Activated naive CD8-positive, alpha-beta T cell treated with anti-CD3 and anti-CD28 coated beads, Interleukin-2, amount 10 ng/mL, durations not matched to agents 7 days and 5 days (primary cell): ENCODE measurements at places on chromosomes 4 and X. TPM values are rescaled to one million over a fixed set of nuclear protein-coding genes. Genes with fewer than 3 reads are reported as not detected.

DNA sequence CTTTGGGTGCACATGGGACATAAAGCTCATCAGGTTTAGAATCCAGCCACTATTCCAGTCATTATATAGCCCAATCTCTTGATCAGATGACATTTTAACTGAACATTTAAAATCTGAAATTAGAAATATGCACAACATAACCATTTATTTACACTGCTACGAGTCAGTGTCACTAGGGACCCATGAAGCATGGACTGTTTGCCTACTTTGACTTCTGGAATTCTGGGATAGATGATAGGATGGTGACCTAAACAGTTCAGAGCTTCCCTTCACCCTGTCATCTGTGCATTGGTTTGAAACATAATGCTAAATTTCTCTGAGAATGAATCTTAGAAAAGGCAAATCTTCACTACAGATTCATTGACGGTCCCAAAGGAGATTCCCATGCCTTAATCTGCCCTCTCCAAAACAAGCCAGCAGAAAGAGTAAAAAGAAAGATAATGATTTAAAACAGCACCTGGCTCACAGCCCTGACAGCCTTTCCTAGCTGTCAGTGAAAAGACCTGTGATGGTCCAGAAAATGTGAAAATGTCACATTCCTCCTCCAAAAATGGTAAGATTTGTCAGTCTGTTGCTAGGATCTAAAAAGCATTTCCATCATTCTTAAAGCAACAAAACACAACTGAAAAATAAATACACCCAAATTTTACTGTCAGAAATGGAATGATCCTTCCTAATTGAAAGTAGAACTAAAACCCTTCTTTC lies 18.9 kb upstream of the HERC3 start:
- H3K36me3 ChIP-seq = no peaks in the 10 kb centered on the region
- no peaks in the 10 kb centered on the region for H3K4me1 ChIP-seq
- no peak overlapping the region for H3K4me3 ChIP-seq
- peaks cover 5% of the 10 kb centered on the region for H3K27me3 ChIP-seq

- DNase-seq = no peak
- no peaks in the 10 kb centered on the region for H3K36me3 ChIP-seq
- no peaks in the 10 kb centered on the region for H3K4me1 ChIP-seq
Measured at GRCh38 chr4:8182858-8183725, 16.0 kb upstream of the SH3TC1 start.

- peaks cover 6% of the 10 kb centered on the region for H3K27me3 ChIP-seq
- no peak overlapping the region for H3K4me3 ChIP-seq
- no peak for DNase-seq
- peaks cover 23% of the 10 kb centered on the region for H3K4me1 ChIP-seq
Measured at GRCh38 chr4:40575846-40576245, 53.8 kb downstream of the RBM47 start.

GRCh38 chrX:20374450-20374849 lies 107.7 kb upstream of the RPS6KA3 start:
- no peaks in the 10 kb centered on the region for H3K36me3 ChIP-seq
- H3K27ac ChIP-seq = no peak overlapping the region
- H3K27me3 ChIP-seq = no peaks in the 10 kb centered on the region
- no peak for DNase-seq

DNA sequence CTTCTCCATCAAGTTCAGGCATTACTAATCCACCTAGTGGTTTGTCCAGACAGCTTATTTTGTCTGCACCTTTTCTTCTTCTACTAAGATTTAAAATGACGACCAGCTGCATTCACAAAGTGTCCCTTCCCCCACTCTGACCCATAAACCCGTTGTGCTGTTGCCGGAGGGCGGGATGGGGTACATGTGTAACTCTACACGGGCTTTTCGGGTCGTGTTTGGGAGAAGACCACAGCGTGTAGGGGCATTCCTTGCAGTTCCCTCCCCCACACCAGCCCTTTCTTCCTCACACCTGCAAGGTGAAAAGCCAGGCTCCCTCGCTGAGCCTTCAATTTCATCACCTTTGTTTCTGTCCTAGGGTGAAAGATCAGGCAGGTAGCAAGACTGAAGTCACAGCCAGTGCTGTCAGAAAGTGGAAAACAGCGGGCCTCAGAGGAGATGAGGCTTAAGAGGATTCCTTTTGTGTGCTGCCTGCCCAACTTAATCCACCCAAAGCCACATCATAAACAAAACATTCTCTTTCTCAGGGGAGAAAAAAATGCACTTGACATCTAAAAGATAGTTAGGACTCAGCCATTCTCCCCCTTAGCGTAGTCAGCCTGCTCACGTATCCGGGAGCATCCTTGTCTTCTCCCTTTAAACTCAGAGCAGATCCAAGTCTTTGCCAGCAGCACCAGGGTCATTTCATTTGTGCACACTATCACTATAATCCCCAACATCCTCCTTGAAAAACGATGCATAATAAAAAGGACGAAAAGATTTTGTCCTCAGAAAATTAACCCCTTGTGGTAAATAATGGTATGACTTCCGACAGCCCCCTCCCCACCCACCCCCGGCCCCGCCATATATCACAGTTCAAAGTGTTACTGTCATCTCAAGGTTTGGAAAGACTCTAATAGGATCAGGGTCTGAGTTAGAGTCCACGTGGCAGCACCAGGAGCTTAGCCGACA lies 599.0 kb downstream of the RAB28 start:
- no peaks in the 10 kb centered on the region for H3K27me3 ChIP-seq
- H3K36me3 ChIP-seq = no peaks in the 10 kb centered on the region
- no peaks in the 10 kb centered on the region for H3K4me1 ChIP-seq

GRCh38 chr4:64935469-64936001 lies 526.3 kb upstream of the TECRL start:
- no peak overlapping the region for H3K4me3 ChIP-seq
- no peaks in the 10 kb centered on the region for H3K36me3 ChIP-seq
- no peaks in the 10 kb centered on the region for H3K27me3 ChIP-seq
- H3K4me1 ChIP-seq = no peaks in the 10 kb centered on the region
- DNase-seq = no peak

DNA sequence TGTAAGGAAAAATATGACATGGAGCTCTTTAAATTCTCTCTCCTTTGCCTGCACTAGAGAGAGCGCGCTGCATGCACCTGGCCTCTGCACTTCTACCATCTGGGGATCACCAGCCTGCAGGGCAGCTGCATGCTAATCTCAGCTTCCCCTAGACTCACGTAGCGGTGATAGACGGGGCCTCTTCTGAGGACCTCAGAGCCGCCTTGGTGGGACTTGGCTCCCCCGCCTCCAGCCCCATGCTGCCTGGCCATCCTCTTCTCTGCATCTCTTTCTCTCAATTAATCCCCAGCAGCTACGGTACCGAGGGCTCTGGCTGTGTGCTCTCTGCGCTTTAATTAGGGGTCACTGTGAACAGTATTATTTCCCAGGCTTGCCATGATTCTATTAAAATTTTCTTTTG lies 52.8 kb upstream of the PSAPL1 start:
- H3K36me3 ChIP-seq = no peaks in the 10 kb centered on the region
- no peak overlapping the region for H3K4me3 ChIP-seq
- no peak for DNase-seq
- H3K27ac ChIP-seq = no peak overlapping the region
- H3K4me1 ChIP-seq = no peaks in the 10 kb centered on the region

DNA sequence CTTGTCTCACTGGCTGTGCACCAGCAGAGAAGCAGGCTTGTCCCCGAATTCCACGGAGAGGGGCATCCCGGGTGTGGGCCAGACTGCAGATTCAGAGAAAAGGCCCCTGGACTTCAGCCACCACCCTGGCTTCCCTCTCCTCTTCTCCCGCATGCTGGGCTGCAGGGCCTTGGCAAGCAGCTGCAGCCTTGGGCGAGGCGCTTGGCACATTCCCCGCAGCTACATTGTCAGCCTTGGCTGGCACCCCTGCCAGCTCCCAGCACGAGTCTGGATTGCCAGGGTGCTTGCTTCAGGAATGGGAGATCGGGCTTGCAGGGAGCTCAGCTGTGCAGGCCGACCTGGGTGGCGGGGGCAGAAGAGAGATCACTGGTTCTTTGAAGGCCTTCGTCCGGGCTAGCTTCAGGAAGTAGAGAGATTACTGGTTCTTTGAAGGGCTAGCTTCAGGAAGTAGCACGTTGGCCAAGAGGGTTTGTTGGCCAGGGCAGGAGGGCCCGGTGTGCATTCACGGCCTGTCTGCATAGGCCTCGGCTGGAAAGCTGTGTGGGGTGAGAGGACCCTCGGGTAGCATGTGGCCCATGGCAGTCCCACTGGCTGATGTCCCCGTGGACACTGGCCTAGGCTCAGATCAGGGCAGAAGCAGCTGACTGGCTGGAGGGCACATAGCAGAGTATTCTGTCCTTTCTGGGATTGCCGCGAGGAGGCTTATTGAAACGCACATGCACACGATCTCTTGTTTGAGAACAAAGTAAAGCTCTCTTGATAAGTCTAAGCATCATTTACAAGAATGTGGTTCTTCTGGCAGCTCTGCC lies 2.7 kb downstream of the ABCD1 start:
- H3K36me3 ChIP-seq = peaks cover 18% of the 10 kb centered on the region
- no peak for DNase-seq
- peaks cover 18% of the 10 kb centered on the region for H3K4me1 ChIP-seq
- no peaks in the 10 kb centered on the region for H3K27me3 ChIP-seq

DNA sequence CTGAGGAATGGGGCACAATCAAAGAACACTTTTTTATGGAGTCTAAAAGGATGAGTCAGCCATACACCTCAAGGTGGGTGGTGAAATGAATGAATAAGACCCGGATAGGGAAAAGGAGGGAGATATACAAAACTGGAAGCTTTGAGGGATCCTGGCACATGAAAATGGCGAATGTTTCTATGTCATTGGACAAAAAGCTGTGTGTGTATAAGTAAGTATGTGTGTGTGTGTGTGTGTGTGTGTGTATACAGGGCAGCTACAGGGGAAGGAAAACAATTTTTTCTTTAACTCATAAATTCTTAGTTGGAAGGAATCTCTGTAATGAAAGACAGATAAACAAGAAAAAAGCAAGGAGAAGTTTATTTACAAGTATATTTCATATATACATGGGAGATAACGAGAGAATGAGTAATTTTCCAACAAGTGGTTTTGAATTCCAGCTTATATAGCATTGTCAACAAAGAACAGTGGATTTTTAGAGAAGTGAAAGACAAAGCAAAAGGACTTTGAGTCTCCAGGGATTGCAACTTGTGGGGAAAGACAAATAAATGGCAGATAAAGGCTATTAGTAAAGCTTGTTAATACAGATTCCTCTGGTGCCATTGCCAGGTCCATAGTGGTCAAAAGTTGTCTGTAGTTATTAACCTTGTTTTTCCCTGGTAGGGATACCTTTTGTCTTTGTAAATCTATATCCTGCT lies 99.7 kb downstream of the MMRN1 start:
- DNase-seq = no peak
- H3K27ac ChIP-seq = no peak overlapping the region
- no peak overlapping the region for H3K4me3 ChIP-seq
- no peaks in the 10 kb centered on the region for H3K36me3 ChIP-seq

GRCh38 chr4:135497563-135498152 lies 1296.1 kb upstream of the PABPC4L start:
- DNase-seq = no peak
- no peaks in the 10 kb centered on the region for H3K27me3 ChIP-seq
- H3K27ac ChIP-seq = no peak overlapping the region
- no peaks in the 10 kb centered on the region for H3K4me1 ChIP-seq

- no peaks in the 10 kb centered on the region for H3K36me3 ChIP-seq
- no peaks in the 10 kb centered on the region for H3K27me3 ChIP-seq
- no peak overlapping the region for H3K27ac ChIP-seq
- H3K4me1 ChIP-seq = no peaks in the 10 kb centered on the region
Measured at GRCh38 chr4:5277079-5277478, 225.8 kb downstream of the STK32B start.

- peak overlapping the region; percentile 97 for H3K4me3 ChIP-seq
- no peak for DNase-seq
- peak overlapping the region; percentile 96 for H3K27ac ChIP-seq
- peaks cover 32% of the 10 kb centered on the region for H3K4me1 ChIP-seq
Measured at GRCh38 chr4:15682242-15683142, 865 bp downstream of the FAM200B start.

GRCh38 chr4:151866592-151866918 lies 105.7 kb upstream of the GATB start:
- no peak for DNase-seq
- no peaks in the 10 kb centered on the region for H3K27me3 ChIP-seq
- peaks cover 3% of the 10 kb centered on the region for H3K4me1 ChIP-seq
- no peaks in the 10 kb centered on the region for H3K36me3 ChIP-seq
- no peak overlapping the region for H3K4me3 ChIP-seq

- H3K27ac ChIP-seq = peak overlapping the region; percentile 96
- H3K36me3 ChIP-seq = no peaks in the 10 kb centered on the region
- H3K4me3 ChIP-seq = peak overlapping the region; percentile 95
Measured at GRCh38 chrX:54045563-54046228, 1.4 kb upstream of the PHF8 start.

DNA sequence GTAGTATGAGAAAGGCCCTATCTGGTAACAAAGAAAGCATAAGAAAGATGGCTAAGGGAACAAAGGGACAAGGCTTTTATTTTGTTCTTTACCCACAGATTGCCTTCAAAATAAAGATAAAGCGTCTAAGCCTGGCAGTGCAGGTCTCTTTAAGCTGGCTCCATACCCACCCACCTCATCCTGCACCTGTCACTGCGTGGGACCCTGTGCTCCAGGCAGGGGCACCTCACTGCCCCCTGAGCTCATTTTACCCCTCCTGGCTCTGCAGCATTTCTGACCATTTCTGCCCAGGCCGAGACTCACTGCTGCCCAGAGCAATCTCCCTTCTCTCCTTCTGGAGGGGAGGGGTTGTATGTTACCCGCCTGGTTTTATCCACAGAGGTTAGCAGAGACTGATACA lies 1.7 kb upstream of the CYP4V2 start:
- H3K4me3 ChIP-seq = peak overlapping the region; percentile 87
- peaks cover 20% of the 10 kb centered on the region for H3K4me1 ChIP-seq
- no peak for DNase-seq
- no peaks in the 10 kb centered on the region for H3K36me3 ChIP-seq

GRCh38 chr4:141347684-141348083 lies 127.0 kb downstream of the ZNF330 start:
- H3K27ac ChIP-seq = no peak overlapping the region
- no peak overlapping the region for H3K4me3 ChIP-seq
- peaks cover 5% of the 10 kb centered on the region for H3K27me3 ChIP-seq
- no peak for DNase-seq
- H3K4me1 ChIP-seq = peaks cover 1% of the 10 kb centered on the region

- H3K4me1 ChIP-seq = peaks cover 8% of the 10 kb centered on the region
- no peak overlapping the region for H3K27ac ChIP-seq
- no peak overlapping the region for H3K4me3 ChIP-seq
- H3K27me3 ChIP-seq = no peaks in the 10 kb centered on the region
Measured at GRCh38 chrX:74349387-74349786, 45.4 kb downstream of the ZCCHC13 start.

- no peak overlapping the region for H3K4me3 ChIP-seq
- no peaks in the 10 kb centered on the region for H3K27me3 ChIP-seq
- H3K27ac ChIP-seq = no peak overlapping the region
- no peaks in the 10 kb centered on the region for H3K4me1 ChIP-seq
- no peaks in the 10 kb centered on the region for H3K36me3 ChIP-seq
Measured at GRCh38 chrX:54294306-54294705, 63.5 kb downstream of the WNK3 start.

TEX11 gene
- total RNA-seq = not detected

SMIM43 gene
- total RNA-seq = not detected

KIT gene
- 1.1 TPM for total RNA-seq

TLR7 gene
- total RNA-seq = 0.31 TPM

TKTL2 gene
- not detected for total RNA-seq

ZFYVE28 gene
- total RNA-seq = 17.7 TPM

NUDT9 gene
- 10.5 TPM for total RNA-seq

MAGEA3 gene
- total RNA-seq = not detected

SH3BGRL gene
- total RNA-seq = 76.8 TPM

XAGE1A gene
- not detected for total RNA-seq

CDKL2 gene
- total RNA-seq = 0.22 TPM

TGIF2LX gene
- not detected for total RNA-seq
